ENCODE measurements at places on chromosomes 6 and 20.

DNA sequence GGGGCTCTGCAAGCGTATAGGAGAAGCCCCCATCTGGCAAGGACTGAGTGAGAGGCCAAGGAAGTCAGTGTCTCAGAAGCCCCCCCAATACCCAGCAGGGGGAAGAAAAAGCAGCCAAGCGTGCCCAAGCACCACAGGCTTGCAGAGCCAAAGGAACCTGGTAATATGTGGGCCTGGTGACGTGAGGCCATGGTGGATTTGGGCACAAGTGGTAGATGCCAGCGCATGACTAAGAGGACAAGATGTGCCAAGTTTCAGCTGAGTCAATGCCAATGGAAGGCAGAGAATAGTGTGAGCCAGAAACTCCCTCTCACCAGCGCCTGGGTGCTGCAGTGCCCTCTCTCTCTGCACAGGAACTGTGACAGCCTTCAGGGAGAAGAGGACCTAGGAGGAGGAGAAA, 110.0 kb downstream of the QRSL1 start:
- no peak for DNase-seq

DNA sequence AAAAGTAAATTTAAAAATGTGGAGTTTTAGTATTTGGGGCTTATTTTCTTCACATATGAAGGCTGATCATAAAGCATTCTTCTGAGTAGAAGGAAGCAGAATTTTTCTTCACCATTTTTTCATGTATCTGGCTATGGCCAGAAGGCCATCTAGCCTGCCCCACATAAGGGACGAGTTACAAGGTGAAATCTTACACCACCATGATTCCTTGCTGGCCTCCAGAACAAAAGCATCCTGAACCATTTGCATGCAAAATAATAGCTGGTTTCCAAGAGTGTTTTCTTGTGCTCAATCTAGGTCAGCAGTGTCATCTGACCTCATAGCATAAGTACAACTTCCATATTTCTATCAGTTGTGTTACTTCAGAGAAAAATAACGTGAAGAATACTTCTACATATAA, 93.1 kb downstream of the BMP5 start:
- DNase-seq = no peak

- DNase-seq = no peak
Measured at GRCh38 chr6:56655996-56656395, 13.3 kb upstream of the DST start.

DNA sequence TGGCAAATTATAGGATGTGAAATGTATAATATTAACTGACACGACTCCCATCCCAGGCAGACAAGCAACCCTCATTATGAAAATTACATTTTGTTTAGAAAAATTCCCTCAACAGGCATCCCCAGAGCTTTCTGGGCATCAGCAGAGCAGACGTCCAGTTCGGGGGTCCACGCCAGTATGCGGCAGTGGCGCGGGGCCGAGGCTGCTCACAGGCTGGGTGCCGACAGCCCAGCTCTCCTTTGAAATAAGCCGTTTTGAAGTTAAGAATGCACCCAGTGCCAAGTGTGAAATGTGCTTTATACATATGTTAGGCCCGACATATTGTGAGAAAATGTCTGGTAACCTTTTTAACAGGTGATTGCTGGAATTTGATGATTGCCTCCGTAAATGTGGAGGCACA, 50.4 kb downstream of the RPP40 start:
- DNase-seq = no peak

- DNase-seq = no peak
Measured at GRCh38 chr6:33702345-33702977, 9.0 kb downstream of the UQCC2 start.

- no peak for DNase-seq
Measured at GRCh38 chr6:107540465-107540857, 50.5 kb downstream of the SOBP start.

- DNase-seq = no peak
Measured at GRCh38 chr6:6090861-6091607, 84.3 kb upstream of the NRN1 start.

DNA sequence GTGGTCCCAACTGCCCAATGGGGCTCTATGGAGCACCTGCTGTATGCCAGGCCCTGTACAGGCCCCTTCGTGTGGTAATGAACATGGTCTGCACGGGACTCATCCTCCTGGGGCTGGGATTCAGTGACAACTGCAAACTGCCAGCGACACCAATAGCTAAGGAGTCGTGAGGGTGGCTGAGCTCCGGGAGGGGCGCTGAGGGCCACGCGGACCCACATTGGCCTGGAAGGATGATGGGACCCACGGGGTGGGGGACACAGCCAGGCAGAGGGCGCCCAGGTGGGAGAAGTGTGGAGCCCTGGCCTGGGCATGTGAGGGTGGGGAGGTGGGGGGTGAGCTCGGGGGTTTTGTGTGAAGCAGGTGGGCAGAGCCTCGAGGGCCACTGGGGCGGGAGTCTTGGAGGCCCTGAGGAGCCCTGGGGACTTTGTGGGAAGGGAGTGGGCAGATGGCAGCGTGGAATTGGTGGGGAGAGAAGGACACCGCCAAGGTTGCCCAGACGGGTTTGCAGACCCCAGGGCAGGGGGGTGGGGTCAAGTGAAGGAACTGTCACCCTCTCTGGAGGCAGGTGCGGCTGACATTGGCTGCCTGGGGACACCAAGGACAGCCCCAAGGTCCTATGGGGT, 22.5 kb downstream of the GATA5 start:
- no peak for DNase-seq

DNA sequence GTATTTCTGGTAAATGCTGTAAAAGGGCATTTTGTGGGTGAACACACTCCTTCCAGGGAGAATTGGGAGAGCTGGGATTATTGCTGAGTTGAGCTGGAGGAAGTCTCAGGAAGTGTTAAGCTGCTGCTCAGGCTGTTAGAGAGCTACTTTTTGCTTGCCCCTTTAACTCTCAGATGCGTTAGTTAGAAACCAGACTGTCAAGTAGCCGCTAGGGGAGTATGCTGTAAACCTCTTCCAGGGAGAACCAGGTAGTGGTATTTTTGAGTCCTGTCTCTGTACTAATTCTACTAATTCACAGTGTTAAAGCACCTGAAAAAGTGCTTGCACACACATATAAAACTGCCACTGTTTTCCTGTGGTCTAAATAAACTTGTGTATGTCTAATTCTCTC, 6.6 kb upstream of the GFRAL start:
- DNase-seq = no peak

DNA sequence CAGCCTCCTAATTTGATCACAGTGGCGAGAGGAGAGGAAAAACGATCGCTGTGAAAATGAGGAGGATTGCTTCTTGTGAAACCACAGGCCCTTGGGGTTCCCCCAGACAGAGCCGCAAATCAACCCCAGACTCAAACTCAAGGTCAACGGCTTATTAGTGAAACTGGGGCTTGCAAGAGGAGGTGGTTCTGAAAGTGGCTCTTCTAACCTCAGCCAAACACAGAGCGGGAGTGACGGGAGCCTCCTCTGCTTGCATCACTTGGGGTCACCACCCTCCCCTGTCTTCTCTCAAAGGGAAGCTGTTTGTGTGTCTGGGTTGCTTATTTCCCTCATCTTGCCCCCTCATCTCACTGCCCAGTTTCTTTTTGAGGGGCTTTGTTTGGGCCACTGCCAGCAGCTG, 28.7 kb downstream of the SAYSD1 start:
- no peak for DNase-seq

DNA sequence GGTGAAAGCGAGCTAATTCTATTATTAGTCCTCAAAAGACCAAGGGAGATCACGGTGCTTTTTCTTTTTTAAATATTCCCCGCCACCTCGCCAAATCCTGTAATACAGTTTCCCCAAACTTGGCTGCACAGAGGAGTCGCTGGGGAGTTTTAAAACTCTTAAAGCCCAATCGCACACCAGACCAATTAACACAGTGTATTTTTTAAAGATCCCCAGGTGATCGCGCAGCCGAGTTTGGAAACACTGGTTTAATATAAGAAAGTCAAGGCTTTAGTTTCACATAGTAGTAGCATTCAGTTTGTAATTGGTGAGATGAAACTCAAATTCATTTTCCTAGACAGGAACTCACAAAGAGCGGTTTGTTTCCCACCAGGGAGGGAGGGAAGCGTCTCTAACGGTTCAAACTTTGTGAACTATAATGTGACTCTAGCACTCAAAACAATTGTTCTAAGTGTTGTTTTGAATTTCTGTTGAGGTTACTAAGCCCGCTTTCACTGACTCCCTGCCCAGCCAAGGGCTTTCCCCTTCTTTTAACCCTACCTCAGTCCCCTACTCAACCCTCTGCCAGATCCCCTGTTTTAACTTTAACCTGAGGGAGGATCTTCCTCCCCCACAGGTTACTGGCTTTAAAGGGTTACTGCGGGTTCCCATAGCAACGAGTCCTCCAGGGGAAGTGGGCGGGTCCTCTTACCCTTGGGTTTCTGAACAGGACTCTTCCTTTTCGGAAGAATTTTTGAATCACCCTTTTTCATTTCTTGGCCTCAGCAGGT, 25.7 kb upstream of the BTBD3 start:
- no peak for DNase-seq

Measured in stimulated activated CD4-positive, alpha-beta T cell treated with anti-CD3 and anti-CD28 coated beads, Interleukin-1b, Interleukin-23, amount 100 ng/mL, for 1 hour (primary cell).